Kasumi-1 (cell line): ENCODE measurements at places on chromosomes 11 and 22.

- DNase-seq: no peak
These were observed 148.8 kb upstream of the ANO5 start for GRCh38 chr11:22044126-22044525.

- no peak for DNase-seq
These were observed 884.7 kb downstream of the BRD1 start for GRCh38 chr22:48942698-48943566.

- DNase-seq: peak; percentile 68
These were observed 97.7 kb downstream of the RBFOX2 start for GRCh38 chr22:35930933-35931332.

- peak; percentile 39 for DNase-seq
These were observed 148.2 kb upstream of the SNX19 start for GRCh38 chr11:131064373-131064991.

DNA sequence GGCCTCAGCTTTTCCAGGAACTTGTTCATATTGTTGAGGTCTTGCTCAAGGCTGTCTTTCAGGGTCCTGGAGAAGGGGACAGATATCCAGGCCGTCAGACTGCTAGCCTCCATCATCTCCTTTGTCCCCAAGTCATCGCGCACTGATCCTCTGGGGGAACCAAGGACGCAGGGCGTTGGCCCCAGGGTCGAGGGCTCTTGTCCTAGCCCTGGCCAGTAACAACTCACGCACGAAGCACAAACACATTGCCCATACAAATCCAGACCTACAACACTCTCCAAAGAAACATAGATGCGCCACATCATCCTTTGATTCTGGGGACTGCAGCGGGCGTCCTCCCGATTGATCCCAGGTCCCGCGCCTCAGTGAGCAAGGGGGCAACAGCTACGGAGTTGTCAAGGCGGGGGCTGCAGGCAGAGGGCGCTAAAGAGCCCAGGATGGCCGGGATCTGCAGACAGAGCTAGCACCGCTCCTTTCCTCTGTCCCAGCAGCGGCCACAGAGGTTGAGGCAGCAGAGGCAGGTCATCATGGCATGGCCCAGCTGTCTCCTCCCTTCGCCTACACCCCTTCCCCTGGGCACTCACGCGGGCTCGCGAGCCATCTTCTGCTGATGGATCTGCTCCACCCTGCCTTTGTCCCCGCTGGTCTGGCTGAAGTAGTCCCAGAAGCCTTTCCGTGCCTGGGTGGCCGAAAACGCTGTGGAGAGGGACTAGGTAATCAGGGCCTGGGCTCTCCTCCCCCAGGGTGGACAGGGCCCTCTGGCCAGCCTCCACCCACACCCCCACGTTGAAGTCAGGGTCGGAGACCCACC is 472 bp downstream of the APOA5 start:
- DNase-seq: peak; percentile 55

- DNase-seq: peak; percentile 89
These were observed 901 bp upstream of the KMT2A start for GRCh38 chr11:118435290-118435892.

GRCh38 chr11:78390809-78391208 is 26.8 kb downstream of the GAB2 start:
- peak; percentile 48 for DNase-seq

DNA sequence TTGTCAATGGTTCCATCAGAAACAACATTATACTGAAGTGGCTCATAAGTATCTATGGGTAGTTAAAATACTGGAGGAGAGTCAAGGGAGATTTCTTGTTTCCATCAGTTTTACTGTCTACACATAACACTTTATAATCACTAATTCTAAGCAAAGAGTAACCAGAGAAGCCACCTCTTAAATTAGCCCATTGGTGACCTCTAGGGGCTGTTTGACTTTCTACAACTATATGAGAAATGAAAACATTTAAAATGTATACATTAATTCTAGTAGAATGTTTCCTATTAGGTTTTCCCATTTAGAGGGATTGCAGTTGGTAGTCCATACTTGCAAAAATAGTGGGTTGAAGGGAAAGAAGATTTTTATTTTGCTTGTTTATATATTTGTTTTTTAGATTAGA is 504.3 kb downstream of the FAM181B start:
- peak; percentile 59 for DNase-seq

DNA sequence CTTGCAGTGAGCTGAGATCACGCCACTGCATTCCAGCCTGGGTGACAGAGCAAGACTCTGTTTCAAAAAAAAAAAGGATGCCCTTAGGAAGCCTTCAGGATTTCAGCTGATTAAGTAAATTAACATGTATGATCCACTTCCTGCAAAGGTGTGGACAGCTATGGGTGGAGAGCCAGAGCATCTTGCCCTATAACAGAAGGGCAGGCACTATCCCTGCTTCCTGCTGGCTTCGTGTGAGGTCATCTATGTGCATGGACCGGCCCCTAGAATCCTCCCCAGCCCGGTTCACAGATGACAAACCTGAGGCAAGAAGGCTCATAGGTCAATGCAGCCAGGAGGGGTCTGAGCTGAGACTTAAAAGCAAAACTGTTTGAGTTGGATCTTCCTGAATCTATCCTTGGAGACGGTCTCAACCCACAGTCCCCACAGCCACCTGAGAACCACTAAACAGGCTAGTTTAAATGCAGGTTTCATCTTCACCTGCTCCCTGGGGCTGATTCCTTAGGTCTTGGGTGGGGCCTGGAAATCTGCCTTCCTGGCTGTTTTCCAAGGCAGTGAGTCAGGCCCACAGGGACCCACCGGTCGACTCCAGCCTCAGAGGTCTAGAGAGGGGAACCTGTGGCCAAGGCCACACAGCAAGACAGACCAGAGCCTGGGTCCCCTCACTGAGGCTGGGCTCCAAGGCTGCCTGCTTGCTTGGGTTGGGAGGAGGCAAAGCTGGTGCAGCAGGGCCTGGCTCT is 55.2 kb upstream of the MPEG1 start:
- DNase-seq: no peak

DNA sequence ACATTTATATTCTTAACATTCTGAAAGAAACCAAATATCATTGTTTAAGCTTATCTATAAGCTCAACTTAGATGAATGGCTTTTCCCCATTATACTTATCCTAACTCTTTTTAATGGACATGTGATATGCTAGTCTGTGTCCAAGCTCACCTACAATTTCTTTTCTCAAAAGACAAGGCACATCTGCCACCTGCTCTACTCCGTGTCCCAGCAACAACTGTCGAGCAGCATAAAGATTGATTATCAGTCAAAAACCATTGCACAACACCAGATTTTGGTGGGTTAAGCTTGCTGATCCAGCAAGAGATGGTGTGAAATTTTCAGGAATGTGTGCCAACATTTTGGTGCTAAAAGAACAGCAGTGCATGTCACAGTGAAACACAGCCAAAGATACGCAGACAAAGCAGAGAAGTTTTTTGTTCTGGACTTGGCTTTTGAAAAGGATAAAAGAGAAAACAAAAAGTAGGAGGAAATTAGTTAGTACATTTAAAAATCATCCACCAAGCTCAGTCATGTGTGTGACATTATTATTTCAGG is 65.8 kb downstream of the DCDC1 start:
- DNase-seq: no peak
